ENCODE measurements at places on chromosomes 16 and 17. TPM values are rescaled to one million over a fixed set of nuclear protein-coding genes. Genes with fewer than 3 reads are reported as not detected.

Gene ITGA2B
- total RNA-seq = 1.1 TPM

Gene CA5A
- not detected for total RNA-seq

Gene CRYBA1
- not detected for total RNA-seq

Gene KAT2A
- 50.2 TPM for total RNA-seq

Gene ELMO3
- total RNA-seq = 5.0 TPM

Gene ABI3
- 45.1 TPM for total RNA-seq

Gene VAT1L
- total RNA-seq = not detected

Gene NPW
- total RNA-seq = 28.3 TPM

Gene BCAR1
- 0.87 TPM for total RNA-seq

Gene TPSG1
- total RNA-seq = not detected

Gene ACBD4
- total RNA-seq = 12.4 TPM

Gene PERCC1
- not detected for total RNA-seq

Gene RAC3
- 5.8 TPM for total RNA-seq

Gene ZNF423
- not detected for total RNA-seq

Gene PKMYT1
- 121 TPM for total RNA-seq

Gene LPO
- not detected for total RNA-seq

Gene ARHGAP23
- total RNA-seq = 0.40 TPM

Gene ACSM3
- 16.6 TPM for total RNA-seq

Gene OR2C1
- total RNA-seq = not detected

Gene KRTAP16-1
- total RNA-seq = not detected

Gene TBC1D3K
- total RNA-seq = not detected

Gene SYT17
- total RNA-seq = 0.59 TPM

Measured in activated CD8-positive, alpha-beta T cell treated with anti-CD3 and anti-CD28 coated beads for 36 hours (primary cell).